ENCODE measurements at places on chromosomes 4 and X. TPM values are rescaled to one million over a fixed set of nuclear protein-coding genes. Genes with fewer than 3 reads are reported as not detected.

- ATAC-seq: no peak
These were observed 49.2 kb upstream of the SCRG1 start for GRCh38 chr4:173448103-173448502.

GRCh38 chr4:145545538-145546174 is 64.0 kb downstream of the SMAD1 start:
- no peak for ATAC-seq

- no peak for ATAC-seq
These were observed 184.7 kb upstream of the NDP start for GRCh38 chrX:44157858-44158257.

- ATAC-seq: no peak
These were observed 6.2 kb downstream of the CD99 start for GRCh38 chrX:2697306-2697705.

Gene CCDC149
- 7.1 TPM for total RNA-seq

DNA sequence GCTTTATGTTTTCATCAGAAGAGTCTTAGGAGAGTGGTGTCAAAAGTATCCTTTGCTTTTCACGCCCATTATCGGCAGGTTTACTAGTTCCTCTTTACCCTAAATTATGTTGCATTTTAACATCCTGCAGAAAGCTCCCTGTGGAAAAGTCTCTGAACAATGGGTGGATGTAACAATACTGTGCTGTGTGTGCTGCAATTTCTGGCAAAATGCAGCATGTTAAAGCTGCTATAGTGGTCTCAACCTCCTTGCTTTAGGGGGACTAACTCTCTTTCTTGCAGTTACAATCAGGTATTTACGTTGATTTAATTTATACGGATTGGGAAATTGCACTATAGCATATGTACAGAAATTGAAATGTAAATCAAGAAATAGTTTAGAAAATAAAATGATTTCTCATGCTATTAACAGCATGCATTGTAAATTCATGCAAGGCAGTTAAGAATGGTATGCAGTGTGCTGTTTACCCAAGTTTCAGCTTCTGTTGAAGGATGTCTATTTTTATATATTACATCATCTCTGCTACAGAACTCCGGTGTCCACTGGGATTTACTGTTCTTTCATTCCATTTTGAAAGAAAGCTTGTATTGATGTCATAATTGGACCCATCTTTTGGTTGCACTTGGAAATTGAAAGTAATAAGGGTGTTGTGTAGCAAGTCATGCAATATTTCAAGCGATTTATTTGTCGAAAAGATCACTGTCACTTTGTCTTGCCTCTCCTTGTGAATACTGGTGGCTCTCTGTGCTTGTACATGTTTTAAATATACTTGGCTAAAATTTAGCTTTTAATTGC is 145.7 kb downstream of the RAPGEF2 start:
- peak; percentile 99 for ATAC-seq
